AG04450 (cell line): ENCODE measurements at places on chromosomes 2 and 18.

- DNase-seq, result no peak
These were observed 53.8 kb downstream of the RNF144A start for GRCh38 chr2:6970976-6971480.

DNA sequence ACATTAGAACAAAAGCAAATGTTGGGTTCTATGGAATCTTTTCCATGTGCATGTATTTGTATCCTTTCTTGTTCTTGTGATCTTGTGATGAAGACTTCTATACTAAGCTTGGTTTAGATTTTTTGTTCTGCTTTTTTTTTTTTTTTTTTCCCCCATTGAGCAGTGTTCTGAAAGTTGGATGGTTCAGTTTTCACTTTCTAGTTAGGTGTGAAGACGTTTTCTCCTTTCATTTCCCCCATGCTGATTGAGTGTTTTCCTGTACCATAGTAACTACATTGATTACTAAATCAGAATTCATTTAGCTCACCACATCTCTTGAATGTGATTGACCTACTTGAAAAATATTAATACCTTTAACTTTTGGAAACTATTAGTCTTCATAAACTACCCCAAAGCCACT lies 34.1 kb downstream of the NOP58 start:
- no peak for DNase-seq

DNA sequence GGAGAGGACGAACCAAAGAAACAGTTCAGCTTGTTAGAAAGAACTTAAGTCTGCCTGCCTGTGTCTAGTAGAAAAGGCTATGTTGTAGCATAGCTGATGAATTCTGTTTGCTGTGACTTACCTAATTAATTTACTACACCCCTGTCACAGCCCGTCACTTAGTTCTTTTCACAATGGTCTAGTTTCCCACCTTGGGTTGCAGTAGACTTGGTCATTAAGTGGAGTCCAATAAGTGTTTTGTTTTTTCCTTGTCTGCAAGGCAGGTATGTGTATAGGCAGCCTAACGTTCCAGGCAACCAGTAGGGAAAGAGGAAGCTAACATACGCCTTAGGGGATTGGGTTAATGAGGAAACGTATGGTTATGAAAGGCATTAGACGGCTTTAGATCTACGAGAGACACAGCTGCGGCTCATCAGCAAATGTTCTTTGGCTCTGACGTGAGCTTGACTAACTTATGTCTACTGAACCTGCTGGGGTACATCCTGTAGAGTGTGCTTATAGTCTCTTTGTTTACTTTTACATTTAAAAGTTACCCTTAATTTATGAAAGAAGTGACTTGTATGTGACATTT lies 180.1 kb downstream of the PRPF40A start:
- no peak for DNase-seq

- DNase-seq, result no peak
These were observed 94.3 kb upstream of the ZNF516 start for GRCh38 chr18:76589316-76589715.

- DNase-seq, result no peak
These were observed 184.1 kb upstream of the KYNU start for GRCh38 chr2:142693171-142693950.

GRCh38 chr2:223081789-223082188 lies 29.8 kb downstream of the KCNE4 start:
- no peak for DNase-seq

DNA sequence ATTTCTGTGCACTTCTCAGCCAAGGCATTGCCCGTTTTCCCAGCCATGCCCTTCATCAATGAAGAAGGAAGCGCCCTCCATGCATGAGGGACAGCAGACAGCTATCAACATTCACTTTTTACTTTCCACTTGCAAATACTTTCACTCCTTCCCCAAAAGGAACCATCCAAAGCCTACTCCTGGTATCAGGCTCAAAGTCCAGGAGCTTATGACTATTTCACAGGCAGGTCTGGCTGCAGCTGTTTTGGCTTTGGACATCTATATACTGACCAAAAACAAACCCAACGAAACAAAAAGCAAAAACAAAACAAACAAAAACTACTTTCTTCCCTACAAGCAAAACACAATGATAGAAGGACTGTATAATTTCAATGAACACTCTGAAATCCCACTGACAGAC lies 825.1 kb downstream of the RNF144A start:
- no peak for DNase-seq

GRCh38 chr18:58354791-58355190 lies 274.1 kb downstream of the ALPK2 start:
- DNase-seq, result no peak
